RPMI7951 (cell line): ENCODE measurements at places on chromosomes 2 and 18. TPM values are rescaled to one million over a fixed set of nuclear protein-coding genes. Genes with fewer than 3 reads are reported as not detected.

DNA sequence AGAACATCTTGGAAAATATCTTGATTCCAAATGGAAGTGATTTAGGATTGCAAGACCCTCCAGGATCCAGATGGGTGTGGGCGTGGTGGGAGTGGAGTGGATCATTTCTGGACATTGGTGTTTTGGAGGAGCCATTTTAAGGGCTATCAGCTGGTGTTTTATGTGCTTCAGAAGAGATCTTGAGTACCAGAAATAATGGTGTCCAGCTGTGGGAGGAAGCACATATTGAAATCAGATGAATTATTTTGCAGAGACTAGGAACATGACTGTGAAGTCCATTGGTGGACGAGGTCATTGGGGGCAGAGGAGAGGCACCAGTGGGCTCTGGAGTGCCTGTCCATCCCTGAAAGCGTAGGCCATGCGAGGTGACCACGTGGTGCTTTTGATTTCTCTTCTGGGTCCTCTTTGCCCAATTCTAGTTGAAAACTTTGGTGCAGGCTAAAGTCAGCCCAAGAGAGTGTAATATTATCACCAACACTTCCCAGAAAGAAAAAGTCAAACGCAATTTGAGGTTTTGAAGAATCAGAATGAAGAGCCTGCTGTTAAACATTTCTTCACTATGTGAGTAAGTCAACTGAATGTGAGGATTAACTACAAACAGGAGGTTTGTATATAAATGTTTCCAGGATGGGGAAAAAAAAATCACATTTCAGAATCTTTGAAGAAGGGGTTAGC is 31.6 kb downstream of the RNF144A start:
- DNase-seq: no peak

The ACMSD gene
- total RNA-seq: not detected in 2 replicates

GRCh38 chr2:100233061-100233460 is 89.2 kb downstream of the LONRF2 start:
- no peak for DNase-seq

GRCh38 chr2:168375195-168375798 is 80.8 kb upstream of the CERS6 start:
- DNase-seq: no peak

- DNase-seq: no peak
Observed at GRCh38 chr18:58866773-58867150, 2.1 kb downstream of the ZNF532 start.

The VAMP8 gene
- 25.0 and 27.6 TPM in 2 replicates for total RNA-seq

The LIPG gene
- 0.60 and 2.2 TPM in 2 replicates for total RNA-seq

The LOXHD1 gene
- not detected in 2 replicates for total RNA-seq

DNA sequence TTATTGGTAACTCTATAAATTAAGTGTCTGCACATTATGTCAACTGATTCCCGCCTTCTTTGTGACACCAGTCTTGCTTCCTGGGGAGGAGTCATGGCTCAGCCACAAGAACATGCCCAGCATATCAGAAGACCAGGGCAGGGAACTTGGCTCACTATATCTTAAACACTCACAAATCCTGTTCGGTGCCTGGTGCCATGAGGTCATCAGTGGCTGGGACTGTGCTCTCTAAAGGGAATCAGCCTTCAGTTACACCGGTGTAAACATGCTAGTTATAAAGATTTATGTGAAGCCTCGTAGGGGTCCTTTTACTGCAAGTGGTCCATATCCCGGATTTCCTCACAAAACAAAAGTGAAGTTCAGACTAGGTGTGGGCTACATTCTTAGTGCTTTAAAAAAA is 73.1 kb upstream of the ZNF521 start:
- DNase-seq: peak; percentile 4
